ENCODE measurements at places on chromosomes 12 and 14.

GRCh38 chr12:79424109-79424721, 266.5 kb downstream of the PAWR start:
- DNase-seq = no peak

GRCh38 chr14:75369506-75369905, 58.3 kb upstream of the JDP2 start:
- DNase-seq = no peak

- DNase-seq = no peak
Measured at GRCh38 chr12:53963434-53964314, 9.0 kb downstream of the HOXC12 start.

GRCh38 chr12:96769400-96769799, 137.7 kb upstream of the NEDD1 start:
- DNase-seq = no peak

DNA sequence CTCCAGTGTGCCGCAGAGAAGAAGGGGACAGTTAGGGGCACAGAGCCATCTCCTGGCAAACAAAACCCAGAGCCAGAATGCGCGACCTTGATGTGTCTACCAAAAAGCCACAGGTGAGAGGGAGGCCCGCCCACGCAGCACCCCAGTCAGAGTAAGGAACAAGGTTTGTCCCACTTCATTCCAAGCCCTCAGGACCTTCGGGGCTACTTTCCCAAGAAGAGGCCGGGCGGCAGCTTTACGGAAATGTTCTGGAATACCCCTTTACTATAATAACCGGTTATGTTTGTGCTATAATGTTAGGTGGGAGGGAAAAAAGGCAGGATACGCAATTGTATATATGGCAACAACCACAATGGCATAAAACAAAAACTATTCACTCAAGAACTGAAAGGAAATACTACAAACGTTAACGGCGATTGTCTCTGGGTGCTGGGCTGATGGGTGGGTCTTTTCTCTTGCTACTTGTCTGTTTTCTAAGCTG, 12.3 kb downstream of the CCDC88C start:
- no peak for DNase-seq

DNA sequence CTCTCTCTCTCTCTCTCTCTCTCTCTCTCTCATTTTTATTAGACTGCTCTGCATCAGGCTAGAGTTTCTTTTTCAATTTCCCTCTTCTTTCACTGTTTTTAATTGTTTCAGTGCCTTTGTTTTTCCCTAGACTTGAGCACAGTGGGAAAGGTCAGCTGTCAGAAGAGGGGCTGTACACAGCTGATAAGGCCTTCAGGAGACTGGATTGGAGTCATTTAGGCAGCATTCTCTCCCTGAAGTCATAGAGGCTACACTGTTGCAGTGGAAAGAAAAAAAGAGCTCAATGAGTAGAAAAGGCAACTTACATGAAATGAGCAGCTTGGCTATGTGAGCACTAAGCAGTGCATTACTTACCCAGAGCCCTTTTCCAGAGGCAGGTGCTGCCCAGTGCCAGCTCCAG, 456.9 kb downstream of the NRXN3 start:
- DNase-seq = no peak

- DNase-seq = no peak
Measured at GRCh38 chr14:78153064-78153341, 17.2 kb upstream of the NRXN3 start.

DNA sequence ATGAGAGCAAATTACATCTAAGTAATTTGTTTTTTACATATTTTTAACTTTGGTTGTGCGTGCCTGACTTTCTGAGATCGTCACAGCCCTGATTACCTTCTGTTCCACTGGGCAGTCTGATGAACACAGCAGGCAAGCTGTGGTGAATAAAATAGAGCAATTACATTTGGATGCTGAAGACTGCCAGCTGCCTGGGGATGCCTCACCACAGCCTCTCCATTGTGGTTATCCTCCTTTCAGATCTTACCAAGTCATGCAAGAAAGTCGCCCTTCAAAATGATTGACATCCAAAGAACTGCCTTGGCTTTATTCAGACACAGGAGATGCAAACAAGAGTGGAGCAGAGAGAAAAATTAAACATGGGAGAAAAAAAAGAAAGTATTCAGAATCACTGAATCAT, 456.6 kb upstream of the TMPO start:
- DNase-seq = no peak

GRCh38 chr14:55744321-55744720, 164.3 kb downstream of the KTN1 start:
- DNase-seq = no peak

- DNase-seq = peak; percentile 23
Measured at GRCh38 chr12:55830601-55831446, 1.4 kb upstream of the DNAJC14 start.
